Stimulated activated CD4-positive, alpha-beta T cell treated with anti-CD3 and anti-CD28 coated beads, Interleukin-15, amount 100 ng/mL, for 1 hour (primary cell): ENCODE measurements at places on chromosomes 11 and 22.

DNA sequence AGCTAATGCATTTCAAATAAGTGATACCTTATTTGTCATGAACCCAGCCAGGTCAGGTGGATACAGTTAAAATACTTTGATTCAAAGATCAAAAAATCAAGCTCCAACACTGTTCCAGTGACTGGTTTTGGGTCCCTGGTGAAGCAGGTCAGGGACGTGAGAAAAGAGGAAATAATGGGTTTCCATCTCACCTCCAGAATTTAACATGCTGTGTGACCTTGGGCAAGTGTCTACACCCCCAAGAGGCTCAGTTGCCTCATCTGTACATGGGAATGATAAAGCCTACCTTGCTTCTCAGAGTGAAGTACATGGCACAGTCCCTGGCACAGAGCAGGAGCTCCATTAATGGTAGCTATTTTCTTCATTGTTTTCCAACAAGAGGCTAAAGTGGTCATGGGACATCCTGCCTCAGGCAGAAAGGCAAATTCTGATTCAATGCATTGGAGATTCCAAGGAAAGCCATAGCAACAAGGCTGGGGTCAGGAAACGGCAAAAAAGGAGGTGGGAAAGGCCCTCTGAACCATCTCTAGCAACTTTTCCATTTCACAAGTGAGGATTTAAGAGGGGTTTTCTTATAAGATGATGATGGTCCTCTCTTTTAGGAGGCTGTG is 108.5 kb downstream of the CSNK2A3 start:
- no peak for DNase-seq

- no peak for DNase-seq
Measured at GRCh38 chr11:33617672-33618350, 82.8 kb downstream of the C11orf91 start.

DNA sequence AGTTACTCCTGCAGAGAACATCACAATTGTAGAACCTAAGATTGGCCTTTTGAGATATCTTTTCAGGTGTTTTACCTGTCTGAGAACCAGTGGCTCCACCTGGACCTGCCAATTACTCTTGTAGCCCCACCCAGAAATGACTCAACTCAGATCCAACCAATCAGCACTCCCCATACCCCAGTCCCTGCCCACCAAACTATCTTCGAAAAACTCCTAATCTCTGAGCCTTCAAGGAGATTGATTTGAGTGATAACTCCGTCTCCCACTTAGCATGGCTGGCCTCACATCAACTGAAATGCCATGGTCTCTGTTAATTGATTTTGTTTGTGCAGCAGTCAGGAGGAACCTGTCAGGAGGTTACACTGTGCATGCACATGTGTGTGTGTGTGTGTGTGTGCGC is 103.6 kb downstream of the MTNR1B start:
- no peak for DNase-seq

DNA sequence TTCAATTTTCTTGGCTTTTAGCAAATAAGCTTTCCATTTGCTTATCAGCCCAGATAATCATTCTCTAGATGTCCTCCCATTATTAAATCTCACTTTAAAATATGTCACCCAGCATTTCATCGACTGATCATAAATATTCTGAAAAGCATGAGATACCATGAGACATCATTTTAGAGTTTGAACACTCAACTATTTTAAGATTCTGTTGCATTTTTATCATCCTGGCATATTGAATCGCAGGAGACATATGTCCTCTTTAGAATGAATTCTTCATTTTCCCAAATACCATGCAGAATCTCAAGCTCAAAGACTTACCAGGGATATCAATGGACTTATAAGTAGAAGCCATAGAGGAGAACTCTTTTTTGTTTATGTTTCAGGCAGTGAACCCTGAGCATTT is at the start of gene OR52A5:
TSS of gene OR52A5 (minus strand) at position 361 of the 400 bp plus-strand sequence. CDS start 5,714 bp downstream, outside the sequence.
- no peak for DNase-seq

GRCh38 chr11:1640076-1640946 is 10.7 kb downstream of the KRTAP5-5 start:
- no peak for DNase-seq

DNA sequence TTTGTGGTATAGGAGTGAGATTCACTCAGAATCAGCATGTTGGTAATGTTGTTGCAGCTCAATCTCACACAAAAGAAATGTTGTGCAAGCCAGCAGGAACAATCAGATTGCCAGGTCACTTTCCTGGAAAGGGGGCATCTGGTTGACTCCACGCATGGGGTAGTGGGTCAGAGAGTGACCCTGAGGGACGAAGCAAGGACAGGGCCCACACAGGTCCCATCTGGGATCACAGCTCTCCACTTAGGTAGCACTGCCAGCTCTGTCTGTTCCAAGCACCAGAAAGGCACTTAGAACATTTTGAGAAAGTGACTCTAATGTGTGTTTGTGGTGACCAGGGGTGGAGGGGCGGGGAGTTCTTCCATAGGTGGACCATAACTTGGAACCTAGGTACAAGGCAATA is 109.5 kb downstream of the RASSF10 start:
- no peak for DNase-seq

DNA sequence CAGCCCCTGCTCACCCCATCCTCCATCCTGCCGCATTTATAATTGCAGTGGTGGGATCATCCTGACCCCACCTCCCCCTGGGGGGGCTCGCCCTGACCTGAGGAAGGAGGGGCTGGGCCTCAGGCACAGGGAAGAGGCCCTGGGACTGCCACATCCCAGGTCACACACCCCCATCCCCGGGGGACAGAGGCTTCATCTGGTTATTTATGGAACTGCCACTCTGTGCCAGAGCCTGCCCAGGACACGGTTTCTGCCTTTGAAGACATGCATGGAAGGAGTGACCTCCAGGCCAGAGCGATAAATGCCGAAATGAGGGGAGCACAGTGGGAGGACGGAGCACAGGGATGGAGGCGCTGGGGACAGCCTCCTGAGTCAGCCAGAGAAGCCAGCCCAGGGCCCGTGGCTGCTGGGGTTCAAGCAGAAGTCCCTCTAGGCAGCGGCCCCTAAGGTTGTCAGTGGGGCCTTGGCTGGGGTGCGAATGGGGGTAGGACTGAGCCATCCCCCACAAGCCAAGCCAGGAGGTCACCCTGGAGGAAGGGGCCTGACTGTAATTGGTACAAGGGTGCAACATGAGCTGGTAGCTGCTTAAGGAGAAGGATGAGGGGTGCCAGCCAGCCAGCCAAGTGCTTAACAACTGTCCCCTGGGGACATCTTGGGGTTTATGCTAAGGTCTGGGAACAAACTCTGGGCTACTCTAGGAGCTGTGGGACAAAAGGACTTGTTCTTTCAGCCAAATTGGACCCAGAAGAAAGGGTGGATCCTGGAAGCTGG is 51.4 kb upstream of the SHISAL1 start:
- DNase-seq = no peak

- DNase-seq = no peak
Measured at GRCh38 chr22:44197271-44197670, 16.5 kb downstream of the PARVG start.

- DNase-seq = no peak
Measured at GRCh38 chr11:33885338-33886005, 6.4 kb downstream of the LMO2 start.

DNA sequence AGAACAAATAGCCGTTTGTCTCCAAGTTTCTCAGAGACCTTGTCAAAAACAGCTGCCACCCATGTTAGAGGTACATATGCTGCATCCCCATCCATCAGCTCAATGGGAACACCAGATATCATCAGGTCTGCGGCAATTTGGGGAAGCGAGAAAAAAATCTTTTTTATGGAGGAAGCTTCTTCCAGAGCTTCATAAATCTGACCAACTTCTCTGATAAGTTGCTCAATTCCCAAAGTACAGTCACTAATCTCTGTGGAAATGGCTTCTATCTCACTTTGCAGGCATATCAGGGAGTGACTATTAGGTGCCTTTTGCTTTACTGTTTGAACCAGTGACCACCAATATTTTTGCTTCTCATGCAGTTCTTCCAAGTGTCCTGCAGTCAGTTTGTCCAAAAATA is 34.3 kb upstream of the MRPL17 start:
- DNase-seq = no peak

GRCh38 chr11:59754494-59754858 is 700 bp upstream of the STX3 start:
- DNase-seq = no peak

DNA sequence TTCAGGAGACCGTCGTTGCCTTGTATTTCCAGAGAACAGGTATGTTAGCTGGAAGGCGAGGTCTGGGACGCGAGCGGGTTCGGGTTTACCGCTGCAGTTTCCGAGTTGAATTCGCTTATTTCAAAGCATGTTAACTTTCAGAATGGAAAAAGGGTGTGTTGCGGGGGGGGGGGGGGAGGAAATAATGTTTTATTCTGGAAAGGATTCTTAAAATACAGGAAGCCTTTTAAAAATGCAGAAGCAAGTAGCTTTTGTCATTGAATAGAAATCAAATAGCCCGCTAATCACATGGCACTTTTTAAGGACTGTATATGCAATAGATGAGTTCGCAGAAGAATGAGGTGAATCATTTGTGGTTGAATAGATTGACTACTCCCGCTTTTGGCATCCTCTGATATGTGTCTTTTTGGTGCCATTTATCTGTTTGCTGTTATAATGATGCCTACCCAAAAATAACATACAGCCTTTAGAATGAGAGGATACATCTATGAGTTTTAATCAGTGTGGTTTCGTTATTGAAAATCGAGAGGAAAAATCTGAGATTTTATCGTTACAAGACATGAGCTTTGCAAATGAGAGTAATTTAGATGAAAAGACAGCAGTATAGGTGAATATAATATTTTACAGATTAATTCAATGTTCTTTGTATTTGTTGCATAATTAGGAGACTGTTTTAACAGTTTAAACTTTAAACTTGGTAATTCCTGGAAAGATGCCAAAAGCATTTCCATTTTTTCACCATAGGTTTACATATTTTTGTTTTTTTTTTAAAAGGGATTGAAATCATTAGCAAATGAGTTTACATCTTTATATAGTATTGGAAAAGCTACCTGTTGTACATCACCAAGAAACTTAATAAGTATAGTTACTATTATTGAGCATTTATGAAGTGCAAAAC is 1.7 kb downstream of the PDE3B start:
- DNase-seq = no peak

DNA sequence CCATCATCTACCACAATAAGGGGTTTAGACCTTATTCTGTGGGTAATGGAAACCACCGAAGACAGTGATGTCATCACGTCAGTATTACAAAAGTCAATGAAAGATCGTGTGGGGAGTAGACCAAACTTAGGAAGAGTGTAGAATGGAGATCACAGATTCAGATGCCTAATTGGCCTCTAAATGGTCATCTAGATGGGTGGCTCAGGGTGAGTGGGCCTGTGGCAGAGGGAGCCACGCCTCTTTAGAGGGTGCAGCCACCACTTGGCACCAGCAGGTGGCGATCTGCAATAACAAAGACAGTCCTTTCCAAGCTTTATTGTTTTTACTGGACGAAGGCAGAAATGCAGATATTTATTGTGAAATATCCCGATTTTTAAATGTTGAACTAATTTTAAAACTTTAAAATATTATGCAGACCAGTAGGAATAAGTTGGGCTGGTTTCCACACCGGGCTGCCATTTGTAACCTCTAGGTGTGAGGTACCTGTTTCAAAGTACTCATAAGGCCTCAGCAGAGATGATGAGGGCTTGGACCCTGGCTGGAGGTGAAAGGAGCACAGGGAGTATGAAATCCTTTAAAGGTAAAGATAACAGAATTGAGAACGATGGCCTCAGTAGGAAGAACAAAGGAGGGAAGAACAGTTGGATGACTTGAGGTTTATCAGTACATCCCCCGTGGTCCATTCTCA is 222.0 kb downstream of the DBX1 start:
- DNase-seq = no peak

GRCh38 chr11:131776211-131776610 is 405.8 kb downstream of the NTM start:
- DNase-seq = no peak

GRCh38 chr22:43515902-43516301 is 104.1 kb downstream of the MPPED1 start:
- no peak for DNase-seq

DNA sequence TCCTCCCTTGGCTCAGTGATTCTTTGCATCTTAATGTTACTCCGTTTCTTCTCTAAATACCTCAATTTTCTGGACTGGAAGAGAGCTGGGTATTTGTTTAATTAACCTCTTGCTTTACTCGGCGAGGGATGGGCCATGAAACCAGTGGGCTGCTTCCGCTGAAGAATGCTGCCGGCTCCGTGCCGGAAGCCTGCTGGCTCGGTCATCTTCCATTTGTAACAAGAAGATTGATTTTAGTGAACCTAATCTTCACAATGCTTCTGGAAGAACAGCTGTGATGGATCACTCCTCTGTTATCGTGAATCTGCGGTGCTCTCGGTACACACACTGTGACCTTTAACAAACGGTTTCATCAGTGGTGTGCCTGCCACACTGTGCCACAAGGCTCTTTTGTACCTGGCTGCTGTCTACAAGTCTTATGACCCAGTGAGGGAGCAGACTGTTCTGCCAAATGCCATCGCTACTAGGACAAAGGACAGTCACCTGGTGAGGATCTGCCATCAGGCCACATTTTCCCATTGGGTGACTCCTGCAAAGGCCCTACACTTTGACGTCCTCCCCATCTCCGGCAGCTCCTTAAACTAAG is 25.3 kb upstream of the PARVB start:
- DNase-seq = no peak

- no peak for DNase-seq
Measured at GRCh38 chr22:29093501-29094300, 20.9 kb downstream of the KREMEN1 start.

DNA sequence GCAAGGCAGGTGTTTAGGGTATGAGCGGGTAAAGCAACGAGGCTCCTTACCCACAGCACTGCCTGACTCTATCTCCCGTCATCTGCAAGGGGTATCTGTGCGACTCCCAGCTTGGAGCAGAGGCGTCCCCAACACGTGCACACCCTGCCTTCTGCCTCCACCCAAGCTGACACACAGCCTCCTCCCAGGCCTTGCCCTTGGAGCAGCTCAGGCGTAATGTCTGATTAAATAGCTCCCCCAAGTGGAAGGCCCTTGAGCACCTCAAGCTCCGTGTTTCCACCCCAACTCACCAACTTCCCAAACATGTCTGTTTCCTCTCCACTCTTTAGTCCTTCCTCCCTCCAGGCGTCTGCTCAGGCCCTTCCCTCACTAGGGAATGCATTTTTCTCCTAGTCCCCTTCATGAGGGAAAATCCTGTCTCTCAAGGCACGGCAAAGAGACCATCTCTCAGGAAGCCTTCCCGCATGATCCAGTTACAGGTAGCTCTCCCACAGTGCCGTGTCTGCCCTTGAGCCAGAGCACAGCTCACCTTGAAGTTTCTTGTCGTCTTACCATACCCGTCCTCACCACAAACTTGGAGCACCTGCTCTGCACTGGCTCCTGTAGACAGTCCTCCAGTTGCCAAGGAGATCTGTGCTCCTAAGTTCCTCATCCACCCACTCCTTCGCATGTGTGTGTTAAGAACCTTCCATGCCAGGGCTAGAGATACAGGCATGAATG is 15.8 kb downstream of the CYB5R2 start:
- no peak for DNase-seq

DNA sequence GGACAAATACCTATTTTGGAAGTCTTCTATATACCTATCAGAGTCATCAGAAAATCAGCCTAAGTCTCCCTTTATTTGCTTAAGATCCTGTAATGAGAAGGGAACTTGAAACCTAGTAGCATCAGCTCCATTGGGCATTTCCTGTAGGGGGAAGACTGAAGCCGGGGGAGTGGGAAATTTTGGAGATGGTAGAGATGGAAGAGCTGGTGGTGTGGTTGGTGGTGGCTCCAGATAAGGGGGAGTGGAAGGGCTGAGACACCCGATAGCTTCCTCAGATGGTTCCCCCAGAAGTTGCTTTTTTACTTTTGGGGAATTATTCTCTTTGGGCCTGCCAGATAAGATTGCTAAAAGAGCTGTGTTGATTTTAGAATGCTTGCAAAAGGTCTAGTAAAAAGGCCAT is 16.4 kb upstream of the EI24 start:
- DNase-seq = no peak

- no peak for DNase-seq
Measured at GRCh38 chr11:76030968-76031590, 175.2 kb downstream of the WNT11 start.

GRCh38 chr22:40739721-40740120 is 60.4 kb downstream of the MCHR1 start:
- no peak for DNase-seq
